ENCODE measurements at places on chromosomes 4 and X.

GRCh38 chr4:156656896-156657295 is 314.7 kb downstream of the PDGFC start:
- DNase-seq = no peak

DNA sequence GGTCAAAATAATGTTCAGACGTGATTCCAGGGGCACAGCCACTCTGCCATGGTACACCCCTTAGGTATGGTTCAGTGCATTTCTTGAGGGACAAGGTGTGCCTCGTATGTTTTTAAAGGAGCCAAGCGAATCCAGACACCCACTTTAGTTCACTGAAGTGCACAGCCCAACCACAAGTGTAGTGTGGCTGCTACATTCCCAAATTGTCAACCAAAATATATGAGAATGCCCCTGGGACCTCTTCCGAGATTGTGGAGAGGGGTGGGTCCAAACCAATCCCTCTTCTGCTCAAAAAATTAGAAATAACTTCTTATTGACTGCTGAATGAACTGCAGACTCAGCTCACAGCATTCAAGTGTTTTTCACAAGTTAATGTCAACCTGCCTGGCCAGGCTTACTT is 7.4 kb upstream of the BRS3 start:
- no peak for DNase-seq

DNA sequence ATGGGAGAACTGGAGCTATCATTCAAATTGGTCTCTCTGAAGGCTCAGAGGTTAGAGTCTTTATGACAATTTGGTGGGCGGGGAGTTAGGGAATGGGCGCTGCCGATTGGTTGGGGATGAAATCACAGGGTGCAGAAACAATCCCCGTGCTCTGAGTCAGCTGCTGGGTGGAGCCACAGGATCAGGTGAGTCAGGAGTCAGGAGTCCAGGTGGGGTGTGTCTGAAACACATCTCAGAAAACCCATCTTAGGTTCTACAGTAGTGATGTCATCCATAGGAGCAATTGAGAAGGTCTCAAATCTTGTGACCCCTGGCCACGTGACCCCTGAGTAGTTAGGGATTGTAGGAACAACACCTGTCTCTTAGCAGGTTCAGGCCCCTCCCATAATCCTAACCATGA is 41.6 kb upstream of the TLR3 start:
- DNase-seq = no peak

GRCh38 chr4:188620608-188621007 is 481.4 kb downstream of the TRIML1 start:
- no peak for DNase-seq

GRCh38 chr4:177235026-177235425 is 74.6 kb upstream of the NEIL3 start:
- no peak for DNase-seq

DNA sequence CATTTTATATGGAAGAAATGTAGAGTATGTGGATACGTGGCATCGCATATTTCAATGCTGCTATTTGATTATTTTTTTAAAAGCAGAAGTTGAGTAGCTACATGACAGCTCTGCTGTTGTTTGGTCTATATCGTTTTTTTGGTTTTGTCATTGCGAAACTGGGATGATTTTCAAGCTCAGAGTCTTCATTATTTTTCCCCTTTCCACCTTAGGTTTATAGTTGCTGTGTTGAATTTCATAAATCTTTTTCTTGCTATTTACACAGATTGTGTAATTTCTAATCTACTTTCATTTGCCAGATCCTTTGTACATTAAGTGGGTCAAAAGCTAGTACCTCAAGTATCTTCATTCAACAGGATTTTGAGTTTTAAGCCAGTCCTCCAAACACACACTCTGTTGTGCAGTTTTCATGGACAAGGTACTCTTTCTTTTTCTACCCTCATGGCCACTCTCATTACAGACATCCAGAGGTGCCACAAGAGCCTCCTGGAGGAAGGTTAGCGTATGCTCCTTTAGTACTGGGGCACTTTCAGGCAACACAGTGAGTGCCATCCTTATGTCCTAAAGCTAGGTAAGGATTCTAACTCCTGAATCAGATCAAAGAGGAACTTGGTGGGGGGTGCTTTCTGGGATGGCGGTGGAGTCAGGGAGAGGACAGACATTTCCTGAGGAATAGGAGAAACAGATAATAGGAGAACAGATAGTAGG is 123.2 kb downstream of the FHIP1A start:
- DNase-seq = no peak

- no peak for DNase-seq
These were observed 69.8 kb downstream of the COL25A1 start for GRCh38 chr4:109232681-109233080.

GRCh38 chrX:119655125-119655524 is 37.8 kb downstream of the SEPTIN6 start:
- DNase-seq = peak; percentile 10

DNA sequence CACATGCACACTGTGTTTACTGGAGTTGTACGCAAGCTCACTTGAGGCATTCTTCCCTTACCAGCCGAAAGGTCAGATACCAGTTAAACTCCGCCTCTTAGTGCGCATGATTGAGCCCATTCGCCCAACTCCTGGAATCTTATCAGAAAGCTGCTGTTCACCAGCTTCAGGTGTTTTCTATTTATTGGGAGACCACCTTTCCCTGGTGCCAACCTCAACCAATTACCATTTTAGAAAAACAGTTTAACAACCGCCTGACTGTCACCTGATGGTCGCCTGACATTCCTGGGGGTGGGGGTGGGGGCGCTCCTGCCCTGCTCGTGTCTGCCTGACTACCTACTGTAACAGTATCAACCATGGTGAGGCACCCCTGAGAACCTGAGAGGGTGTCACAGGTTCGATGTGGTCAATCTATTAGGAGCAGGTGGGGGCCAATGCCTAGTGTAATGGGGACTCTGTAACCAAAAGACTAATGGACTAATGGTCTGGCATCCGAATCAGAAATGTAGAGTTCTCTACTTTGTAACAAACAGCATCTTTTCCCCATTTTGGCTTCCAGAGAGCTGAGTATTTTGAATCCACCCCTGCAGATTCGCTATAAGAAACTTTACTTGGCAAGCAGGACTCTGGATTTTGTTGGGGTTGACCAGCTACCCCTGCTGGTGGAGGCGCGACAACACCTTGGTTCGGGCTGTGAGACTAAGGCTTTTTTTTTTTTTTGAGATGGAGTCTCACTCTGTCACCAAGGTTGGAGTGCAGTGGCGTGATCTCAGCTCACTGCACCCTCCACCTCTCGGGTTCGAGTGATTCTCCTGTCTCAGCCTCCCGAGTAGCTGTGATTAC is 58.2 kb upstream of the ZNF157 start:
- DNase-seq = peak; percentile 0

Data from effector CD8-positive, alpha-beta T cell (primary cell).